Heart left ventricle (tissue), 16 donors: ENCODE measurements at places on chromosomes 5 and 9. TPM values are rescaled to one million over a fixed set of nuclear protein-coding genes. Genes with fewer than 3 reads are reported as not detected.

DNA sequence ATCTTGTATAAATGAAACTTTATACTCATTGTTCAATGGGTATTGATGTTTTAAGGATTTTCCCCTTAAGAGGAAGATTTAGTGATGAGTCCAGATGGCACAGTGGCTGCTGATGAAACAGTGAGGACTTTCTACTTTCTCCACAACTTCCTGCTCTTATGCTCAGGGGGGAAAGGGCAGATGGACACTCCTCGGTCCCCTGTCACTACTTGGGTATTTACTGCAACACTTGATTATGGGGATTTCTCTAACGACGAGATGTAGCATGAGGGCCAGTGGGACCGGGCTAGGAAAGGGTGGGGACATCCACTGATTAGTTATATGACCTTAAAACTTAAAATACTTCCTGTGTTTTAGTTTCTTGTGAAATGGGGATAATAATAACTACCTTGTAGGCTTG, 146.1 kb upstream of the HMHB1 start:
- H3K27me3 ChIP-seq, result no peaks in the 10 kb centered on the region
- no peak overlapping the region for H3K4me3 ChIP-seq
- no peak for DNase-seq
- H3K36me3 ChIP-seq, result no peaks in the 10 kb centered on the region
- no peaks in the 10 kb centered on the region for H3K4me1 ChIP-seq

- H3K4me1 ChIP-seq, result no peaks in the 10 kb centered on the region
- DNase-seq, result no peak
- no peak overlapping the region for H3K27ac ChIP-seq
- H3K4me3 ChIP-seq, result no peak overlapping the region
Observed at GRCh38 chr5:14915291-14915952, 43.8 kb upstream of the ANKH start.

DNA sequence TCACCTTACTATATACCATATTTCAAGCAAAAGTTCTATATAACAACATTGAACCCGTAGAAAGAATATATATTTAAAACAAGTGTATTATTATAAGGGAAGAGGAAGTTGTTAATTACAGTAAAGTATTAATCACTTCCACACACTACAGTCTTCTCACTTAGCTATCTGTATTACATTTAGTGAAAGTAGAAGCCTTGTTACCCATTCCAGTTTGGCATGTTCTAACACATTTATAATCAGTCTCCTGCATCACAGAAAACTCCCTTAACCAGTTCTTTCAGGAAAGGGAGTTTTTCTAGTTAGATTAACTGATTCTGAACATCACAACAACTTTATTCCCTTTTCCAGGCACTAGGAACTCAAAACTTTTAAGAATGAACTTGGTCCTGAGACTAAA, 6.9 kb downstream of the RAB14 start:
- H3K36me3 ChIP-seq, result no peaks in the 10 kb centered on the region
- peaks cover 83% of the 10 kb centered on the region for H3K4me1 ChIP-seq
- DNase-seq, result no peak
- no peak overlapping the region for H3K4me3 ChIP-seq
- no peak overlapping the region for H3K27ac ChIP-seq

- no peak for DNase-seq
- no peak overlapping the region for H3K4me3 ChIP-seq
- no peaks in the 10 kb centered on the region for H3K27me3 ChIP-seq
- no peaks in the 10 kb centered on the region for H3K36me3 ChIP-seq
Observed at GRCh38 chr5:124922255-124922975, 176.0 kb upstream of the ZNF608 start.

- no peak for DNase-seq
- H3K36me3 ChIP-seq, result no peaks in the 10 kb centered on the region
- H3K27ac ChIP-seq, result no peak overlapping the region
- H3K4me1 ChIP-seq, result no peaks in the 10 kb centered on the region
Observed at GRCh38 chr5:95995962-95996489, 34.4 kb upstream of the ELL2 start.

DNA sequence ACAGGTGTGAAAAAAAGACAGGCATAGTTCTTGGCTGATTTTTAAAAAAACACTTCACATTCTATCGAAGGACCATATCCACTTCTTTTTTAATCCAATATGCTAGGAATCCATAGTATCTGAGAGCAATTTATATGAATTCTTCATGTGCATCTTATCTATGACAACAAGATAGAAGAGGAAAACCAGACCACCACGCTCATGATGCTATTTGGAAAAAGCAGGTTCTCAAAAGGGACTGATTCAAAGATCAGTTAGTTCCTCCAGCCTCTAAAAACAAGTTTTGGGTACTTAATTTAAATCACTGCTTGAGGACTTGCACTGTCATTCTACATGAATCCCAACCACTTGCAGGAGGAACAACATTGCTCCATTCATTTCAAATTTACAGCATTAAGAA, 6.3 kb downstream of the MEF2C start:
- no peak overlapping the region for H3K4me3 ChIP-seq
- H3K36me3 ChIP-seq, result no peaks in the 10 kb centered on the region
- no peaks in the 10 kb centered on the region for H3K27me3 ChIP-seq
- peaks cover 59% of the 10 kb centered on the region for H3K4me1 ChIP-seq
- peak overlapping the region; percentile 57 for H3K27ac ChIP-seq

DNA sequence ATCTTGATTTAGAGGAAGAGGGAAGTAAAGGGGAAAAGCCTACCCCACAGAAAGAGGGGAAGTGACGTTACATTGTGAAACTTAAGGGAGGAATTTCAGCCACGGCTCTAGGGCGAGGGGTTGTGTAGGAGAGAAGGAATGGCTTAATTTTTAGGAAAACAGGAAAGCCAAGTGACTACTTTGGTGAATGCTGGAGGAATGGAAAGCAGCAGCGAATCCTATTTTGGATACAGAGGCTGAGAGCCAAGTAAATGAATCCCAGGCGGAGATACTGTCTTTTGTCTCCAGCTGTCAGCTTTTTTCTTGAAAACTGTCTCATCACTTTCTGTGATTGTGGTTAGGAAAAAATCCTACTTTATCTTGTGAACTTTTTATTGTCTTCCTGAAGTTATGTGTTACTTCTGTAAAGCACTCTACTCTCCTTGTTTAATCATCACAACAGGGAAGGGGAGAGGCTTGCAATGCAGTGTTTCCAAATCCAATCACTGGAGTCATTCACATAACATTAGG, 188.4 kb downstream of the TSSK1B start:
- no peak overlapping the region for H3K4me3 ChIP-seq
- H3K27ac ChIP-seq, result peak overlapping the region; percentile 7
- peaks cover 29% of the 10 kb centered on the region for H3K4me1 ChIP-seq
- H3K27me3 ChIP-seq, result no peaks in the 10 kb centered on the region

GRCh38 chr5:179377421-179378115, 32.3 kb upstream of the ADAMTS2 start:
- no peak overlapping the region for H3K4me3 ChIP-seq
- H3K27me3 ChIP-seq, result no peaks in the 10 kb centered on the region
- DNase-seq, result no peak
- no peaks in the 10 kb centered on the region for H3K36me3 ChIP-seq
- H3K27ac ChIP-seq, result no peak overlapping the region

The DMRT3 gene
- not detected for total RNA-seq

The GMCL2 gene
- total RNA-seq, result not detected

The N4BP3 gene
- total RNA-seq, result 2.8 TPM

The ENTR1 gene
- total RNA-seq, result 16.2 TPM

The SELENOP gene
- total RNA-seq, result 189 TPM

The ECSCR gene
- 14.0 TPM for total RNA-seq

The DBH gene
- not detected for total RNA-seq

The LHX6 gene
- total RNA-seq, result 10.6 TPM

The SLC28A3 gene
- total RNA-seq, result 0.61 TPM
